SK-MEL-5 (cell line): ENCODE measurements at places on chromosomes 16 and 17. TPM values are rescaled to one million over a fixed set of nuclear protein-coding genes. Genes with fewer than 3 reads are reported as not detected.

DNA sequence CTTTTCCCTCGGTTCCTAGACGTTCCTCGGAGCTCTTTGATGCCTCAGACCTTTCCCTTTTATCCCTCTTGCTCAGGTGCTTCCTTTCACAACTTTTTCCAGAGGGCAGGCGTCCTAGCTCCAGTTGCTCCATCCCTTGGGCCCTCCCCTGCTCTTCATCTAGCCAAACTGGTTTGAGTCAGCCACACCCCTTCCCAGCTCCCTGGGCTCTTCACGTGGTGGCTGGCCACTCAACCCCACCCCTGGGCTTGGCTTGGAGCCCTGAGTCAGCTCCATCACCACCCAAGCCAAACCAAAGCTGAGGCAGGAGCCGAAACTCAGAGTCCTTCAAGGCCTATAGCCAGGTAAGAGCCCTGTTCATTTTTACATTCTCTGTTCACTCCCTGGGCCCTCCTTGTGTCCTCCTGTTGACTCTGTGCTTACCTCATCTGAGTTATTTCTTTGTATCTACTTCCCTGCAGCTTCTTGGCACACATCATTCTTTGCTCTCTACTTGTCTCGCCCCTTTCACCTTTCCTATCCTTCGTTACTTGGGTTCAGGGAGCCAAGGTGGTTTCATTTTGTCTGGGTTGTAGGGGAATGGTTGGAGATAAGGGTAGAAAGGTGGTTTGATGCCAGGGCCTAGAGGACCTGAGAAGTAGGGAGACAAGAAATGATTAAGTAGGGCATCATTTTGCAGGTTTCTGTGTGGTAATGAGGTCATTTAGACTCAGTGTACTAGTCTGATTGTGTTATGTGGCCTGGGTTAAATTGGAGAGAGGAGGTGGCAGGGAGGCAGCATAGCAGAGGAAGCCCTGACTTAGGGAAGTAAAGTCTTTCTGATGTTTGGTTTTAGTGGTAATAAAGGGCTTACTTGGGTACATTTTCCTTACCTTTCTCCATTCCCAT lies 7.6 kb upstream of the PHKG2 start:
- peak; percentile 27 for DNase-seq

GRCh38 chr16:85520853-85521521 lies 92.1 kb upstream of the GSE1 start:
- DNase-seq: no peak

DNA sequence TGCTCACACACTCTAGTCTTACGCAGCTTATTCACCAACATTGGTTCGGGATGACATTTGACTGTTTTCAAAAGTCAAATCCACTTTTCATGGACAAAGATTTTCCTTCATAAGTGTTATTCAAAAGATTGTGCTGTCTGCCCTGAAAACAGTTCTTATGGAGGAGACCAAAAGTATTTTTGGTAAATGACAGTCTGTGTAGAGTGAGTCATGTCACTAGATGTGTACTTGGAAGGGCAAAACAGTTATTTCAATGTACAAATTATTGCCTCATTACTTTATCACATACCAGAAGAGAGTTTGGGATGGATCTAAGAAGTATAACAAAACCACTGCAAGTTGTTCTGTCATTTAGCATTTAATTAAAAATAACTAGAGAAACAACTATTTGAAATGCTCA lies 265.6 kb downstream of the CDH13 start:
- DNase-seq: no peak

DNA sequence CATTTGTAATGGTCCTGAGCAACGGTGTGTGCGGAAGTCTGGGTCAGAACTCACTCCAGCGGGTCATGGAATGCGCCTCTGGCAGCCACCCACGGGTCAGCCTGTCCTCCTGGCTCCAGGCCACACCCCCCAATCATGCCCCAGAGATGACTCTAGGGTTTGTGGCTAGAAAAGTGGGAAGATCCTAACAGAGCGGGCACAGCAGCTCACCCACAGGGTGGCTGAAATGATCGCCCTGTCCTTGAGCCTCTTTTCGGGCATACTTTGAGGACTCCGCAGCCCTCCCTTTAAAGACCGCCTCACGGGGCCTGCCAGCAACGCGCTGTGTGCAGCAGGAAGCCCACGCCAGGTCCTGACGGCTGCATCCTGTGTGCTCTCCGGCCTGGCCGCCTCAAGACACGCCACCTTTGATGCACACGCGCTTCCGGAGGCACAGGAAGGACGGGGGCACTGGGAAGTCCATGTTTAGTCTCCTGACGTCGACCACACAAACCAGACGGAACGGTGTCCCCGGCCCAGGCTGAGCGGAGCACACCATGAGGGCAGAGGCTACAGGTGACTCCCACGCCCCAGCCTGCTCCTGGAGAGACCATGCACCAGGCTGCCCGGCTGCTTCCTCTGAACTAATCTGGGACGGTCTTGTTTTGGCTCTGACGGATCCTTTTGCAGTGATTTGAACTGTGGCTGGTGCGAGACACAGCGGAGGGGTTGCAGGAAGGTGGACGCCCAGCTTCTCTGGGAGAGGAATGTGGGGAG lies 92.9 kb downstream of the TBC1D16 start:
- peak; percentile 50 for DNase-seq

- no peak for DNase-seq
These were observed 76.0 kb downstream of the GPR139 start for GRCh38 chr16:19997734-19998133.

DNA sequence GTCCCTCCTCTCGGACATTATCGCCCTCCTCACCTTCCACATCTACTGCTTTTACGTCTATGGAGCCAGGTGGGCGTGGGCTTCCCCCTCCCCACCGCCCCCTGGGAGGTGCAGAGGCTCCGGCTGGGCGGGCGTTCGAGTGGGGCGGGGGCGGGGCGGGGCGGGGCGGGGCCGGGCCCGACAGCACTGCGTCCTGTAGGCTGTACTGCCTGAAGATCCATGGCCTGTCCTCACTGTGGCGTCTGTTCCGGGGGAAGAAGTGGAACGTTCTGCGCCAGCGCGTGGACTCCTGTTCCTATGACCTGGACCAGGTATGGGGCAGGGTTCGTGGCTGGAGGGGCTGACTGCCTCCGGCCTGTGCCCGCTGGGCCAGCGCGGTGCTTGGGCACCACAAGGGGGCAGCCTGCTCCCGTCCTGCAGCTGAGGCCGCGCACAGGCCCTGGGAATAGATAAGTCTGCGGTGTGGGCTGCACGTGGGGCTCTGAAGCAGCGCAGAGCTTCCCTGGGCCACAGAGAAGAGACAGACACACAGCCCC lies 9.2 kb downstream of the PIGQ start:
- DNase-seq: peak; percentile 70

- DNase-seq: no peak
These were observed 42.6 kb downstream of the CPNE2 start for GRCh38 chr16:57134982-57135381.

GRCh38 chr16:84914273-84914672 lies 94.5 kb downstream of the CRISPLD2 start:
- DNase-seq: no peak

DNA sequence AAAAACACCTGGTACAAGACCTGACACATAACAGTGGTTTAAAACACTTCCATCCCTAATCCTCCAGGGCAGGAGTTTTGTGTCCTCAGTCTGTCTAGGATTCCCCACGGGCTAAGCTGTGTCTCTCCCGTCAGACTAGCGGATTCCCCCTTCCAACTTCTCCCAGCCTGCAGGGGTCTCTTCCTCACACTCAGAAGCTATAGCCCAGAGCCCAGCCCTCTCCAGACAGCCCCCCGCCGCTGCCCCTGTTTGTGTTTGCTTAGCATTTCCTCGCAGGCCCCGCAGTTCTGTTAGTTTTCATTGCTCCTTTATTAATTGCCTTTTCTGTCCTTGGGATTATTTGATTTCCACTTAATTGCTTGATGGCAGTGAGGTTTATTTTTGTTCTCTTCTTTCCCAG lies 91.2 kb downstream of the TMEM132E start:
- no peak for DNase-seq

DNA sequence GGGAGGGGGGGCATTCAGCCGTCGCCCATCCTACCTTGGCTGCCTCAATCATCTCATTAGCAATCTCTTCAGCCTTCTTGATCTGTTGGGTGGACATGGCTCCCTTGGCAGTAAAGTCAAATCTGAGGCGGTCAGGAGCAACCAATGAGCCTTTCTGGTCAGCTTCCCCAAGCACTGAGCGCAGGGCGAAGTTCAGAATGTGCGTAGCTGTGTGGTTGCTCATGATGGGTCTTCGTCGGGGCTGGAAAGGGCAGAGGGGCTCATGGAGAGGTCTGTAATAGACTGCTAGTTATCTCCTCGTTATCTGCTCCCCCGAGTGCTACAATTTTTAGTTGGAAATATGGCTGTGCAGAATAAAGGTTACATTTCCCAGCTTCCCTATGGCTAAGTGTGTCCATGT lies 7.2 kb upstream of the EXOSC6 start:
- no peak for DNase-seq

DNA sequence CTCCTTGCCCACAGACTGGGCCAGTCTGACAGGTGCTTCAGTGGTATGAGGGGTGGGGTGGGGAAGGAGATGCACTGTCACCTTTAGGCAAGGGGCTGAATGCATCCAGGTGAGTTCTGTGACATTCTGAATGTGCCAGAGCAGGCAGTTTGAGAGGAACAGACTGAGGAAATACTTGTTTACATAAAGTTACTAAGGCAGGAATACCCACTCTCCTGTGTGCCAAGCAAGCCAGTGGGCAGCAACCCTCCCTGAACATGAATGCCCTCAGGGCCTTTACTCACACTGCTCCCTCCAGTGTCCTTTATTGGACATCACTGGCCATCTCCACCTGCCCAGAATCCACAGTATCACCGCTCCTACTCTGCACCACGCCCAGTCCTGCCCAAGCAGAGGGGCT lies 33.1 kb upstream of the ULK2 start:
- no peak for DNase-seq

DNA sequence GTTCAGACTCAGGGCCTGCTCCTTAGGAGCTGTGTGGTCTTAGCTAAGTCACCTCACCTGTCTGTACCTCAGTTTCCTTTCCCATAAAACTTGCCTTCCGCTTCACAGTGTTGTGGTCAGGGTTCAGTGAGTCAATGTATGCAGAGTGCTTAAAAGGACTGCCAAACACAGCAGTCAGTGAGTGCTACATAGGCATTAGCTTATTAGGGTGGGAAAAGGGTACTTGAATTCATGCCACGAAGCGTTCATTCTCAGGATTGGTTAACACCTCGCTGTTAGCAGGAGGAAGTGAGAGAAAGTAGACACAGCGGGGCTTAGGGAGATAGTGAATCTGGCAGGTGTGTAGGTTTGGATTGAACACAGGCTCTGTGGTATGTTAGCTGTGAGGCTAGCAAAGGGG lies 155.2 kb downstream of the SHISA9 start:
- no peak for DNase-seq

- no peak for DNase-seq
These were observed 79.6 kb downstream of the GAS7 start for GRCh38 chr17:10118788-10119130.

DNA sequence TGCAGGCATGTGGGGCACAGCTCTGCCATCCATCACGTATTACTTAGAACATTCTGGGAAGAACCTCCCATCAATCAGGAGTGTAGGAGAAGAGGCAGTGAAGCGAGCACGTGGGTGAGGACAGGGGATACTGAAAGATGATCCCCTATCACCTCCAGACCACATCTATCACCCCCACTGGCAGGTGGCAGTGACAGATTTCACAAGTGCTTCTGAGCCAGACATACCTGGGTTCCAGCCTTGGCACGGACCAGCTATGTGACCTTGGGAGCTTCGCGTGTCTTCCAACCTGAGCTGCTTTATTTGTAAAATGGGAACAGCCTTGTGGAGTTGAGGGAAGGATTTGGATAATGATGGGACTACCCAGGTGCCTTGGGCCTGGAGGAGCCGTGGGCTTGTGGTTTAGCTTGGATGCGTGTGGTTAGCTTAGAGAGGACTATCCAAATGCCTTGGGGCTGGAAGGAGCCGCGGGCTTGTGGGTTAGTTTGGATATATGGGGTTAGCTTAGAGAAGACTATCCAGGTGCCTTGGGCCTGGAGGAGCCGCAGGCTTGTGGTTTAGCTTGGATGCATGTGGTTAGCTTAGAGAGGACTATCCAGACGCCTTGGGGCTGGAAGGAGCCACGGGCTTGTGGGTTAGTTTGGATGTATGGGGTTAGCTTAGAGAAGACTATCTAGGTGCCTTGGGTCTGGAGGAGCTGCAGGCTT lies 206.4 kb downstream of the ENGASE start:
- DNase-seq: no peak

DNA sequence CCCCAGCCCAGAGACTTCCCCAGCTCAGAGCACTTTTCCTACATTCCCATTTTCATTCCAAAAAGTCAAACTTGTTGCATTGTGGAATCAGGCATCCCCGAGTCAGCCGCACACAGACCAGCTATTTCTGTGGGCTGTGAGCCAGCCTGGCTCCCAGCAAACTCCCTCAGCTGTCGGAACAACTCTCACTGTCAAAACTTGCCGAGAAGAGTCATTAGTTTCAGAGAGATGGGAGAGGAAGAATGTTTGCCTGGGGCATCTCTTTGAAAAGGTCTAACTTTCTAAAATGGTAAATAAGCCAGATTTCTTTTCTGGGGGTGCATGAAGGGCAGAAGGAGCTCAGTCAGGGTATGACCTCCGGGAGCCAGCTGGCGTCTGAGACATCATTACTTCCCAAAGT lies 280.0 kb downstream of the TMEM114 start:
- no peak for DNase-seq

DNA sequence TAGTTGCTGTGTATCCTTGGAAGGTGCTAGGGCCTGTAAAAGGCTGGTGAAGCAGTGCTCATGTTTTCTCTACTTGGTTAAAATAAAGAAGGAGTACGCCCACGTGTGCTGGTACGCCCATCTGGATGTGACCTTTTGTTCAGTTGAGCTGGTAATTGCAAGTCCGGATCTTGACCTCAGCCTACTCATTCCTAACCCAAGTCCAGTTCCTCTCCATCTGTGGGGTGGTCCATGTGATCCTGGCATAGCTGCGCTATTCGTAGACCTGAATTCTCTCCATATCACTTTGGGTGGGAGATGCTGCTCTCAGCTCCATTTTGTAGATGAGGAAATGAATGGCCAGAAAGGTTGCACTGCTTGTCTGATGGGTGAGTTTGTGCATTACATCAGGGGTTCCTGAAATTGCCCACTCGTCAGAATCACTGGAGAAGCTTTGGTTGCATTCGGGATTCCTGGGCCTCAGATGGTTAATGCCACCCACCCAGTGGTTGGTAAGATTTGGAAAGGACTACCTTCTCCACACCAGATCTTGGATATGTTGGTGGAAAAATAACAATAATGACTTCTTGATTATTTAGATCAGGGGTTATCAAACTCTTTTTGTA lies 328.8 kb downstream of the CPPED1 start:
- DNase-seq: no peak

- DNase-seq: no peak
These were observed 16.4 kb upstream of the SEC14L1 start for GRCh38 chr17:77124192-77124889.

- DNase-seq: no peak
These were observed 201.6 kb upstream of the SOX9 start for GRCh38 chr17:71919186-71919585.

- DNase-seq: peak; percentile 28
These were observed 34.5 kb downstream of the FAM222B start for GRCh38 chr17:28807925-28808634.

Gene PSMD7
- total RNA-seq: 56.1 and 77.4 TPM in 2 replicates

Gene PRR14
- total RNA-seq: 3.0 and 5.0 TPM in 2 replicates

Gene C17orf78
- total RNA-seq: not detected in 2 replicates

Gene SGSH
- 21.5 and 30.4 TPM in 2 replicates for total RNA-seq

Gene SLC13A2
- not detected in 2 replicates for total RNA-seq

Gene CD300C
- total RNA-seq: 0.26 TPM in 1 of 2 replicates, not detected in the other

Gene PNMT
- total RNA-seq: not detected in 2 replicates
